Right renal pelvis (tissue), 4 donors: ENCODE measurements at places on chromosomes 12 and 14. TPM values are rescaled to one million over a fixed set of nuclear protein-coding genes. Genes with fewer than 3 reads are reported as not detected.
A peak's percentile ranks its signal among the peaks of the same experiment; 100 is the strongest.

DNA sequence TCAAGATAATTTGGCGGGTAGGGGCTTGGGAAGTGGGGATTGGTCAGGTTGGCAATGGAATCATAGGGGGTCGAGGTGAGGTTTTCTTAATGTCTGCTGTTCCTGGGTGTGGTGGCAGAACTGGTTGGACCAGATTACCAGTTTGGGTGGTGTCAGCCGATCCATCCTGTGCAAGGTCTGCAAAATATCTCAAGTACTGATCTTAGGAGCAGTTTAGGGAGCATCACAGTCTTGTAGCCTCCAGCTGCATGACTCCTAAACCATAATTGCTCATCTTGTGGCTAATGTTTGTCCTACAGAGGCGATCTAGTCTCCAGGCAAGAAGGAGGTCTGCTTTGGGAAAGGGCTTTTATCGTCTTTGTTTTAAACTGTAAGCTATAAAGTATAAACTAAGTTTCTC lies 868.4 kb downstream of the DIO2 start:
- no peak for DNase-seq

GRCh38 chr12:62712681-62713573 lies 222.0 kb downstream of the PPM1H start:
- no peak for DNase-seq

DNA sequence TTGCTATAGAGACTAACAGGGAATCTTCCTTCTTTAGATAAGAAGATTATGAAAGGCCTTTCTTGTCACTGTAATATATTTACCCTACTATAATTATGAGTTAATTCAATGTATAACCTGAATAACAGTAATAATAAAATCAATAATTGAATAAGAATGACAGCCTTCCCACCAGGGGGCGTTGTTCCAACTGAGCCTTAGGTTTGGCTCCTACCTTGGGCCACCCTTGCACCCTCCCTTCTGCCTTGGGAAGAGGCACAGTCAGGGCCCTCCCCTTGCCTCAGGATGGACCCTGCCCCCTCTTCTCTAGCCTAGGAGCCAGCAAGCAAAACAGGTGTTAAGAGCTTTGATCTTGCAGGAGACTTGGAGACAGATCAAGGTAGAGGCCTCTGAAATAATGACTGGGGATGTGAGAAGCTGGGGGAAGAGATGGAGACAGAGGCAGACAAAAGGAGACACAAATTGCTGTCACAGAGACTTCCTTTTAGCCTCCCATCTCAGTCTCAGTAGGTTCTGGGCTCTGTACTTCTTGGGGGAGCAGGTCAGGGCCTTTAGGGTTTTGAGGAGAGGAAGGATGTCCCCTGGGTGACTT lies 40.1 kb upstream of the CISTR start:
- DNase-seq = no peak

- no peak for DNase-seq
Observed at GRCh38 chr12:11688831-11689230, 39.4 kb downstream of the ETV6 start.

- DNase-seq = peak; percentile 65
Observed at GRCh38 chr12:30191696-30192455, 408.1 kb upstream of the TMTC1 start.

DNA sequence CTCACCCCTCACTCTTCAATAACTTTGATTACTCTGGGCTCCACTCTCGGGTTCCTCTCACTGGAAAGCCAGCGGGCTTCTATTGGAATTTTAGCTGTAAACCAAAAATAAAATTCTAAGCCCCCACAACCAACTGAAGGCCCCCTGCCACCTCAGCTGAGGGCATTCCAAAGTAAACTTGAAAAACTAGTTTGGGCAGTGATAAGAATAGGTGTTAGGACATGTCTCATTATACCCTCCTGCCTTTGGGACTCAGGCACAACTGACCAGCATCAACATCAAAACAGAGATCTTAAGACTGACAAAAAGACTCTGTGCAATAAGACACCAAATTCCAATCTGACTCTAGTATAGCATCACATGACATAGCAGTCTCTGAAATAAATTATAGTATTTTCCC lies 11.9 kb upstream of the TSPAN9 start:
- DNase-seq = no peak

GRCh38 chr12:42786400-42787148 lies 197.0 kb upstream of the PRICKLE1 start:
- no peak for DNase-seq

DNA sequence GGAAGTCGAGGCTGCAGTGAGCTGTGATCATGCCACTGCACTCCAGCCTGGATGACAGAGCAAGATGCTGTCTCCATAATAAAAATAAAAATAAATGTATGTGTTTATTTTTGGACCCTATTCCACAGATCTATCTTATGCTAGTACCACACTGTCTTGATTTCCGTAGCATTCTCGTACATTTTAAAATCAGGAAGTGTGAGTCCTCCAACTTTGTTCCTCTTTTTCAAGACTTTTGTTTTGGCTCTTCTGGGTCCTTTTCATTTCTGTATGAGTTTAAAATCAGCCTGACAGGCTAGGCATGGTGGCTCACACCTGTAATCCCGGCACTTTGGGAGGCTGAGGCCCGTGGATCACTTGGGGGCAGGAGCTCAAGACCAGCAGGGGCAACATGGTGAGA lies 25.8 kb downstream of the DAO start:
- DNase-seq = no peak

DNA sequence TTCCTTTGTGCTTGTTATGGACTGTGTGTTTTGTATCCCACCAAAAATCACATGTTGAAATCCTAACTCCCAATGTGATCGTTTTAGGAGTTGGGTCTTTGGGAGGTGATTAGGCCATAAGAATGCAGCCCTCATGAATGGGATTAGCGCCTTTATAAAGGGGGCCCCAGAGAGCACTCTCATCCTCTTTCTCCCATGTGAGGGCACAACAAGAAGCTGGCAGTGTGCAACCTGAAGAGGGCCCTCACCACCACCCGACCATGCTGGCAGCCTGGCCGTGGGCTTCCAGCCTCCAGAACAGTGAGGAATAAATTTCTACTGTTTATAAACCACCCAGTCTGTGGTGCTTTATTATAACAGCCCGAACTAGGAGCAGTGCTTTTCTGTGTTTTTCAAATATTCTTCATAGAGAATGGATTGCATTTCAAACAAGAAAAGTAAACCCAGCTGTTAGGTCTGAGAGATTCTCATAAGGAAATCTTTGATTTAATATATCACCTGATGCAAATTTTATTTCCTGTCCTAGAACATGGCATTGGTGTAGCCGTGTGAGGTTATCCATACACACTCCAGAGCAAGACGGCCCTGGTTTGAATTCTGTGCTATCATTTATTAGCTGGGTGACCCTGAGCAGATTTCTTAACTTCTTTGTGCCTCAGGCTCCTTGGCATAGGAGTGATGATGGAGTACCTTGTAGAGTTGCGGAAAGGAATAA lies 27.8 kb downstream of the HSPB8 start:
- DNase-seq = no peak

- DNase-seq = no peak
Observed at GRCh38 chr14:100323942-100324307, 786 bp downstream of the SLC25A47 start.

GRCh38 chr12:88946372-88946997 lies 366.2 kb upstream of the KITLG start:
- no peak for DNase-seq

DNA sequence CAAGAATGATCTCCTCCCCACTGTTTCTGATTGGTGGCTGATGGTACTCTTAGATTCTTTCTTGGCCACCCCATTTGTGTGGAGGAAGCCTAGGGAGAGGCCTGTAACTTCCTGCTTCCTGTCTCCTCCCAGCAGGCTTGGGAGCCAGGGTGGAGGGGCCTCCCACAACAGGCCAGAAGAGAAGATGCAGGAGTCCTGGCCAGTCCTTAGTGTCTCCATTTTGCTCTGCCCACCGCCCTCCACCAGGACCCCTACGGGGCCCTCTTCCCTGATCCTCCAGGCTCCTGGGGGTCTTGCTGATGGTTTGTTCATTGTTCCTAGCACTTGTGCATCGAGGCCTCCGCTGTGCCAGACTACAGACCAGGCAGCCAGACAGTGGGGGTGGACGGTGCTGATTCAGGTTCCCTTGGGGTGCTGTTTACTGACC lies 6.8 kb downstream of the TSPAN9 start:
- DNase-seq = no peak

DNA sequence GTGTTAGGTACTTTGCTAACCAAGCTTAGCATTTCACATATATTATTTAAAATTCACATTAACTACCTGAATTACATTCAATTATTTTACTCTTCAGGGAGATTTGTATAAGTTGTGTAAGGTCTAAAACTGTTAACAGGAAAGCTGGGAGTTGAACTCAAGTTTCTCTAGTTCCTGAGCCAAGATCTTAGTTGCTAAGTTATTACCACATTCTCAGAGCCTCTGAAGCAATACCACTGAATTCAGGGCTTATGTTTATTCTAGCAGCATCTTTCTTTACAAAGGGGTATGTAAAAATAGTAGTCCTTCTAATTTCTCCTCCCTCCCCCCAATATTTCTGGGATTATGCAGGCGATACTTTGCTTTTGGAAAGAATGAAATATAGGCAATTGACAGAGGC lies 786.8 kb downstream of the DIO2 start:
- DNase-seq = no peak

DNA sequence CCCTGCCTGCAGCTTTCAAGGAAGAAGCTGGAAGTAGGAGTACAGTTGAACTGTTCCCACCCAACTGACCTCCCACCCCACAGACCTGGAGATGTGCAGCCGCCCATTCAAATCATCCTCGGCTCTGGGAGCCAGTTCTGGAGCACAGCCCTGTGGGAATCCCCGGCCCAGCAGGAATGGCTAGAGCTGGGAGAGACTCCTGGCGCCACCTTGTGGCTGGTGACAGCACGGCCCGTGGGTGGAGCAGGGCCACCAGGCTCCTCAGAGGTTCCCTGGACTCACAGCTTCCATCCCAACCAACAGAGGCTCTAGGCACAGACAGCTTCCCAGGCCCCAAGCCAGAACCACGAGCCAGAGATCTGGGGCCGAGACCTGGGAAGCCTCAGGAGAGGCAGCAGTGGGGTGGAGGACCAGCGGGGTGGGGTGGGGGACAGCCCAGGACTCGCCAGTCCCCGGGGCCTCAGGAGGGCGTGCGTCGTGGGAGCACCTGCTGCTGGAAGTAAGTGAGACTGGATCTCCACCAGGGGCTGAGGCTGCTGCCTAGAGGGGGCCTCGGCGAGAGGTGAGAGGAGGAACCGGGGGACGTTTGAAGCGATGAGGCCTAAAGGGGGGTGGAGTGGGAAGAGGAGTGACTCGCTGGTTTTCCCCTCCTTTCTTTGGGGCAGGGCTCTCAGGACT lies 43.4 kb downstream of the RNF34 start:
- DNase-seq = peak; percentile 63

DNA sequence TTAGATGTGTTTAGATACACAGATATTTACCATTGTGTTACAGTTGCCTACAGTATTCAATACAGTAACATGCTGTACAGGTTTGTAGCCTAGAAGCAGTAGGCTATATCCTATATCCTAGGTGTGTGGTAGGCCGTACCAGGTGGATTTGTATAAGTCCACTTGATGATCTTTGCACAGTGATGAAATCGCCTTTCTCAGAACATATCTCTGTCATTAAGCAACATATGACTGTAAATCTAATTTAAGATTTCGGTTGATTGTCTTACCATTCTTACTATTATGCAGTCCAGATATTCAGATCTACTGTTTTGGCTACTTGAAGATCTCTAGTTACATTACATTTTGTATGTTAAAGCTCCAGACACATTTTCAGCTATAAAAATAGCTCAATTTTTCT lies 39.8 kb downstream of the ERC1 start:
- DNase-seq = no peak

DNA sequence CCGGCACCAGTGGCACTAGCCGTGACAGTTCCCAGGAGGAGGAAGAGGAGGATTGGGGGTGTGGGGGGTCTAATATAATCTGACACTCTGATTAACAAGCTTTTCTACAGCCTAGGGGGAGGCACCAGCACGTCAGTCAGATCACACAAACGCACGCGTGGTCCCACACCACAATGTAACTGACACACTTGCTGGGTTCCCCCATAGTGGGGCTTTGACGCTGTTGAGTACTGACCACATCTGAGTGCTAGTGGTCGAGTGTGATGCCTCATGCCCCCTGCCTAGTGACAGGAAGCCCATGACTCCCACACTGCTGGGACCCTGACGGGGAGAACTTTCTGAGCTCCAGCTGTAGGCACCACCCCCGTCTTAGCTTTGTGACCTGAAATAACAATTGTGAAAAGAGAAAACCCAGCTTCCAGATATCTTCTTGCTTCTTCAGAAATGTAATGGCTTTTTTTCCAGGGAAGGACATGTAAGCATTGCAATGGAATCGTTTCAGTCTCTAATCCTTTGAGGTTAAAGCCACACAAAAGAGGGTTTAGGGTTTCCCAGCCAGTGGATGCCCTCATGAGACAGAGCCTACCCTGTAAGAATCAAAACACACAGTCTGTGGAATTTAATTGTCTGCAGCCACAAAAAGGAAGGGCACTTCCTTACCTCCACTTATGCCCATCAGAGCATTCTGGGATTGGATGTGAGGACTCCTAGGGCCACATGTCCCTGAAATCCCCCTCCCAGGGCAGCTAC lies 183.9 kb downstream of the PIWIL1 start:
- no peak for DNase-seq

- no peak for DNase-seq
Observed at GRCh38 chr12:5308216-5308615, 123.7 kb upstream of the NTF3 start.

NKX2-1 gene
- polyA plus RNA-seq = not detected

CAMKK2 gene
- 34.8 TPM for polyA plus RNA-seq

FBLN5 gene
- 173 TPM for polyA plus RNA-seq

STAC3 gene
- polyA plus RNA-seq = 4.5 TPM

RIPK3 gene
- polyA plus RNA-seq = 3.1 TPM

CMA1 gene
- 0.34 TPM for polyA plus RNA-seq

RAB15 gene
- polyA plus RNA-seq = 19.3 TPM
